ENCODE measurements at places on chromosomes 11 and 22.

DNA sequence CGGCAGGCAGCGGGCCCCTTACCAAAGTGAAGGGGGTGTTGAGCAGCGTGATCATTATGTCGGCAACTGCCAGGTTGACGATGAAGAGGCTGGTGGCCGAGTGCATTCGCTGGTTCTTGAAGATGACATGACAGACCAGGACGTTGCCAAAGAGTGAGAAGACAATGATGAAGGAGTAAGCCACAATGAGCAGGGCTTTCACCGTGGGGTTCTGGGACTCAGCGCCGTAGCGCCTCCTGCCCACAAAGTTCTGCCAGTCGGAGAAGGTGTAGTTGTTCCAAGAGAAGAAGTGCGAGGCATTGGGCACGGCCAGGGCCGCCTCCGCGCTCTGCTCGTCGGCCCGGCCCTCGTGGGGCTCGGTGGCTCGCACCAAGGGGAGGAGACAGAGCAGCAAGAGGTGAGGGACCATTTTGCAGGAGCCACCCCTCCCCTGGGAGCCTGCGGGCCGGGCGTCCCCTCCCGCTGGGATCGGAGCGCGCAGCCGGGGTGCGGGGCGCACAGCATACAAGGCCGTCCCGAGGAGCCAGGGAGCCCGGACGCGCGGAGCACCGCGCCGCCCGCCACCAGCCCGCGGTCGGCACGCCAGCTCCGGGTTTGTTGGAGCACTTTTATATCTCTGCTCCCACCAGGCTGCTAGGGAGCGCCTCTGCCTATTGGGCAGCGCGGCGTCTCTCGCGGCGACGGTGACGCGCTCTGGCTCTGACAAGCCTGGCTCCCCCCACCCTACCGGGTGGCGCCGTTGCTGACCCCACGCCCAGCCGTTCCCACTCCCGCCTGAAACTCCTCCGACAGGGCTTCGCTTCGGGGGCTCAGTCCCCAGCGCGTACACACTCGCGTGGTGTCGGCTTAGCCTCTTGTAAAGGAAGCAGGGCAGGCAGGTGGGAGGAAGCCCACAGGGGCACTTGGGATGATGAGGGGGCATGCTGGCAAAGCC is at the start of gene GPR83:
Gene GPR83, minus strand, starts transcription at position 581 of the 934 bp plus-strand sequence. Its CDS starts 172 bp downstream, at position 409.
- no peak for DNase-seq

- no peak for DNase-seq
These were observed 3.8 kb upstream of the PIK3IP1 start for GRCh38 chr22:31295831-31296657.

DNA sequence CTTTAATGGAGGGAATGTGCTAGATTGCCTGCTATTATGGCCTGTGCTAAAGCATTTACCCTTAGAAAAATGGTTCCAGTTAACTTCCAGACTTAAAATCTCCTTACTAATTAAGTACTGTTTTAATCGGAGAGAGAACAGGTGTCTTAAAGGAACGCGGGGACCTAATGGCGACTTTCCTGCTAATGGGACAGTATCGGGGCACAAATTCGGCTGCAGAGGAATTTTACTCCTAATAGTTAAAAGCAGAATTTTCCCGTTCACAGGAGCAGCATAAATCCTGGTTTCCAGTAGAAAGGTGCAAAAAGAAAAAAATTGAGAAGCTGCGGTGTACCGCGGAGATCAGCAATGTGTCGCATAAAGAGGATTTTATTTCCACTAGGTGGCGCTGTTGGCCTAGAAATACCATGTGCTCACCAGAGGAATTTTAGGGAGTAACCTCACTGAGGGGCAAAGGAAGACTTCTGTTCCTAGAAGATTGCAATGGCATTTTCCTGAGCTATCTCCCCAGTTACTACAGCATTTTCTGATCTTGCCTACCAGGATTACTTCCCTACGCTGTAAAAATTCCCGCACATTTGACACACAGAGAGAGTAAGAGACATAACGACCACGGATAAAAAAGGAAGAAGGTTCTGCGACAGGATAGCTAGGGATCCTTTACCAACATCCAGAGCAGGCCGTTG is 44.5 kb downstream of the ZNF280B start:
- DNase-seq = no peak

DNA sequence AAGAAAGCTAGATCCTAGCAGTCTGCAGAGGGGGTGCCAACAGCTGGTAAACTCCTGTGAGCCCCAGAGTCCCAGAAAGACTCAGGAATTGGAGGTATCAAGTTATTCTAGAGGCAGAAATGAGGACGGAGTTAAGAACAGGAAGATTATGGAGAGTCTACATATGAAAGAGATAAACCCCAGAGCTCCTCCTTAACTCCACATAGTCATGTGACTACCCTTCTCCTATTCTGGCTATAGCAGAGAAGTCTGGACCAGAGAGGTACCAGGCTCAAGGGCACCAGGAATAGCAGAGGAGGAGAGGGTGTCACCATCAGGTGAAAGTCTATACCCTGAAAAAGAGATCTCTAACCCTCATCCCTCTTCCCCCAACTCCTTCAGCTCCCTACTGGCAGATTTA is 29.6 kb downstream of the SCUBE2 start:
- DNase-seq = no peak

- no peak for DNase-seq
These were observed 13.1 kb upstream of the MS4A10 start for GRCh38 chr11:60771879-60772525.

DNA sequence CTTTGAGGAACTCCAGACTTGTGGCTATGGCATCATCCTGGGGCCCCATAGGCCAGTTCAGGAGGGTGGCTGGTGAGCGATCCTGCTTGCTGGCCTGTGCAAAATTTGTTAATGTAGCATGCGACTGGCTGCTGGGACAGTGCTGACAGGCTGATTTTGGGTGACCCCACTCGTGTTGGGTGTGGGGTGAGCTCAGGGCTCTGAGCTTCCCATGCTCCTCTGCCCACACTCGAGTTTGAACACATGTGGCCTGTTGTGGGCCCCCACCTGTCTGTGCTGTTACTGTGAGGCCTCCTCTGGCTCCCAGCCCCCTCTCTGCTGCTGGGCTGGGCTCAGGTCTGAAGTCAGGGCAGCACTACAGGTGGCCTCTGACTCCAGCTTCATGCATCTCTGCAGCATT is 64.4 kb upstream of the MYEOV start:
- no peak for DNase-seq

- DNase-seq = no peak
These were observed 6.2 kb downstream of the PICALM start for GRCh38 chr11:86062719-86063118.

DNA sequence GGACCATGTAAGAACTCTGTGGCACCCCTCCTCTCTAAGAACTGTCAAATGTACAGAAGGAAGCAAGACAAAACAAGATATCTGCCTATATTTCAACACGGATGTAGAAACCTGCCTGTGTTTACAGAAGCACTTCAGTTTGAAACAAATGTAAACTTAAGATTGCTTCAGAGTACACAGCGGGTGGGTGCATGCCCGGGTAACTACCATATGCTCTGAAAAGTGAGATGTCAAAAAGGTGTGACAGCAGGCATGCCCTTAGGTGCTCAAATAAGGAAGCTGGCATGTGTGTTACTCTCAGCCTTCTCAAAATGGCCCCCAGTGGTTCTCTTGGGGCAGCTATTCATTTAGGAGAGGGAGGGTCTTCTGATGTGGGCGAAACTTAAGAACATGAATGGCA is 5.2 kb downstream of the ACP2 start:
- no peak for DNase-seq

GRCh38 chr11:112548641-112549040 is 288.0 kb upstream of the PLET1 start:
- no peak for DNase-seq

DNA sequence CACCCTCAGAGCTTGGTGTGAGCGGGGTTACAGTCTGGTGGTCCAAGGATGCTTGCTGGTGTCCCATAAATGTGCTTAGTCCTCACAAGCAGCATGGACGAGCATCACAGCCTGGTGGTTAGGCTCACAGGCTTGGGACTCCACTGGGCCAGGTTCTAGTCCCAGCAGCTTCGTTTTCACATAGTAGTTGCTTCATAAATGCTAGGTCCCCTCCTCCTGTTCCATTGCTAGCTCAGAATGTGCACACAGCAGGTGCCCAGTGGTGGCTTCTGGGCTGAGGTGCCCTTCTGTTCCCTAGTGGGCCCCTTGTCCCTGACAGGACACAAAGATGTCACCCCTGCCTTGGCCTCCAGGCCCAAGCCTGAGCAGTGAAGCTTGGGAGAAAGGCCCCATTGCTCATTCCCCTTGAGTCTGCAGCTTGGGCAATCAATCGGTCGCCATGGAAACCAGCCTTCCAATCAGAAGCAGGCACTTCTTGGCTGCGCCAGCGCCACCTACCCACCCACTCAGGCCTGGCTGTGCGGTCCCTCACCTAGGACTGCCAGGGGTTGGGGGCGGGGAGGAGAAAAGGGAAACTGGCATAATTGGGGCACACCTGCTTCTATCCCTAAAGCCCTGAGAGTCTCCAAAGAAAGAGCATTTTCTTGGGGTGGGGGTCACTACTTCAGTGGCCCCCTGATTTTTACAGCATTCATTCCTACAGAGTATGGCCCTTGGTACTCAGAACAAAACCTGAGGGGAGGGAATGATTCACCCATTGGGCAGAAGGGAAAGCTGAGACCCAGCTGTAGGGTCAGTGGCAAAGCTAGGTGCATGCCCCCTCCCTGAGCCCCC is 48.1 kb downstream of the CYTH4 start:
- DNase-seq = no peak

DNA sequence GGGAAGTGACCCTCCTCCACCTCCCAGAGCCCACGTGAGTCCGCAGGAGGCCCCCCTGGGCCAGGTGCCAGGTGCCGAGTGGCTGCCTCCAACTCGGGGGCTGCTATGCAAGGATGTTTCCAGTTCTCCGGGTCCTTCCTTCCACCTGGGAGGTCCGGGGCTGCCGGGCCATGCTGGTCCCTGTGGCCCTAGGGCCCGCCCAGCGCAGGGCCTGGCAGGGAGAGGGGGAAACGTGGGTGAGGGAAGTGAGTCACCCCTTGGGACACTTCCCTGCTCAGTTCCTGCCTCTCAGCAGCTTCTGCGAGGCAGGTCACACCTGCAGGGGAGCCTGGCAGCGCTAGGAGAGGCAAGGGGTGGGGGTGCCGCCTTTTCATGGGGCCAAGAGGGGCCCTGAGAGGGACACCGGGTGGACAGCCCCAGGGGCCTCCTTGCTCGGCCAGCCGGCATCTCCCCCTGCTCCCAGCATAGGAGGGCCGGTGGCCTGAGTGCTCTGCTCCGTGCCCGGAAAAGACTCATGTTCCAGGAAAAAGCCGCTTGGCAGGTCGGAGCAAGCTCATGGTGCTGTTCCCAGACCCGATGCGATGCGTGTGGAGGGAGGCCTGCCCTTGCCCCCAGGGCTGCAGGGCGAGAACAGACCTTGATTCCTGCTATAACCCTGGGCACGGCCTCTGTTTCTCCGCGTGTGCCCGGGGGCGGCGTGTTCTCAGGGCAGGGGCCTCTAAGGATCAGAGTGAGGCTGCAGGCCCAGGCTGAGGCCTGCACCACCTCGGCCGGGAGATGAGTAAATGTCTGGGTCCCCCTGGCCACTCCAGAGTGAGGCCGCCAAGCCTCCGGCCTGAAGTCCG is 30.3 kb upstream of the WNT7B start:
- DNase-seq = no peak

DNA sequence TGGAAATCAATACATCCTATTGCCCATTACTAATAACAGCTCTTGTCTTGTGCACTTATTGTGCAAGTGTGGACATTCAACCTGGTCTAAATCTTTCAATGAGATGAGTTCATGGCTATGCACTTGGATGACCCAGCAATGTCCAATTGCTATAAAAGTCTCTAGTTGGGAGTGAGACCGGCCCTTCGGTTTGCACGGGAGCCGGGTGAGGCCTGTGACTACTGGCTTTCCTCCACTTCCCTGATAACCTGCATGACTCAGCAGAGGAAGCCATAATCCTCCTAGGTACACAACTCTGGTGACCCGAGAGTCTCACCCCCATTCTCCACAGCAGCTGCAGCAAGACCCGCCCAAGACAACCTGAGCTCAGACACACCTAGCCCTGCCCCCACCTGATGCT is 135.9 kb upstream of the PAX6 start:
- DNase-seq = no peak

DNA sequence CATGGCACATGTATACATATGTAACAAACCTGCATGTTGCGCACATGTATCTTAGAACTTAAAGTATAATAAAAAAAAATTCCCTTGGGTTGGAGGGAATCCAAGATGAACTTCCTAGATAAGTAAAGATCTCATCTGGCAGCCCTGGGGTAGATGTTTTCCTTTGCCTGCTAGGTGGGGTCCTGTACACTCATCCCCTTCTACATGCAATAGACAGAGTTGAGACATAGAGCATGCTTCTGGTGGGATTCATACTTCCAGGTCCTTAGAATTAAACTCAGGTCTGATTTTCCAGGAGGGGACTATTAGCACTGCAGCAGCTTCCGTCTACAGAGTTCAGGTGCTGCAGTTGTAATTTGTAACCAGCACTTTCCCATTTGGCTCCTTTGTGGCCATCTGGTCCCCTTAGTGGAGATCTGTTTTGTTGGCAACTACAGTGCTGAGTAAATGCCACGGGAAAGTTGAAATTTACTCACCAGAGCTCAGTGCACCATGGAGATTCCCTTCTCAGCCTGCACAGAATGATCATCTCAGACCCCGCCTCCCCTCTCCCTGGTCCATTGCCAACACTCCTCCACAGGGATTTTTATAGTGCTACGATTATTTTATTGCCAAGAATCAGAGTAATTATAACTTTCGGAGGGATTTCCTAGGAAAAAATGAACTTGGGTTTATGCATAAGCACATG is 220.1 kb upstream of the E2F8 start:
- DNase-seq = no peak

- no peak for DNase-seq
These were observed 3.6 kb downstream of the PLA2G6 start for GRCh38 chr22:38177926-38178604.

- DNase-seq = no peak
These were observed 25.9 kb downstream of the RAB6A start for GRCh38 chr11:73734993-73735392.

GRCh38 chr11:27847496-27847895 is 147.2 kb upstream of the BDNF start:
- no peak for DNase-seq

DNA sequence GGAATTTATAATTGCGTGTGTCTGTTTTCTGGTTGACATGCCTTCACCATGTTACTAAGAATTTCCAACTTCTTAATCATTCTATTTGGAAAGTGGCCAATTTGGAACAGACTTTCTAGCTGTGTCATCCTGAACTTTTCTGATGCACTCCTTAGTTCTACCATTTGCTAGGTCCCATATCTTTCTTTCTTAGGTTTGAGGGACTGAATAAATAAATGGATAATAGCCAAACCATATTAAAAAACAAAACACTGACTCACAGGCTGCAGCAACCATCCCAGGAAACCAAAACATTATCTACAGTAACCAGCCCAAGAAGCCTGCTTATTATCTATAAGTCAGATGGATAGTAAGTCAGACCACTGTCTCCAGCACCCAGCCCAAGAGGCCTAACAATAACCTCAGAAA is 57.5 kb upstream of the PLET1 start:
- no peak for DNase-seq

- DNase-seq = no peak
These were observed 29.2 kb downstream of the NADSYN1 start for GRCh38 chr11:71482216-71482615.

DNA sequence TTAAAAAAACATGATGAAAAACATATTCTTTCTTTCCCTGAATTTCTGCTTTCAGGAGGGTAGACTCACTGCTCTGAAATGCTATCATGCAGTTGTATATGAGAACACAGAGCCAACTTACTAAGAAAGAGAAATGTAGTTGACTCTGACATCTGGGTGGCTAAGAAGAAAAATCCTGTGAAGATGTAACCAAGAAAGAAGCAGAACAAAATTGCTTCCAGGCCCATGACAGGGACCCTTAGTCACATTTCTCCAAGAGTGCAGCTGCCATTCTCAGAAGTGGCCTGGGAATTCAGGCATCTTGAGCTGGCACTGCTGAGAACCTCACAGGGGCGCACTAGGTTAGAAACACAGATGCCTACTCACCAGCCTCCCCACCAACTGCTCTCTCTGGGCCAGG is 73.6 kb downstream of the RPL27A start:
- DNase-seq = no peak
